A549 treated with Hydrocortisone at 1 μM for 4 hours (cell line): ENCODE measurements at places on chromosomes 4 and X. TPM values are rescaled to one million over a fixed set of nuclear protein-coding genes. Genes with fewer than 3 reads are reported as not detected.

Gene NAA15
- total RNA-seq, result 18.9 to 38.5 TPM (median 26.9 TPM) in 5 replicates

Gene SLC49A3
- 0.09 to 0.31 TPM (median 0.20 TPM) in 5 replicates for total RNA-seq

Gene USP17L5
- total RNA-seq, result not detected in 5 replicates

Gene TMEM131L
- 5.2 to 7.0 TPM (median 5.8 TPM) in 5 replicates for total RNA-seq

Gene INTU
- 1.1 to 1.4 TPM (median 1.3 TPM) in 5 replicates for total RNA-seq

Gene C4orf46
- 7.2 to 8.7 TPM (median 7.8 TPM) in 5 replicates for total RNA-seq

Gene GPR50
- total RNA-seq, result 0.13 to 0.32 TPM (median 0.24 TPM) in 5 replicates

Gene SLC39A8
- 8.7 to 11.4 TPM (median 9.7 TPM) in 5 replicates for total RNA-seq

Gene SORCS2
- total RNA-seq, result 3.0 to 5.8 TPM (median 4.4 TPM) in 5 replicates

Gene IBSP
- not detected in 5 replicates for total RNA-seq

Gene RBPJ
- 8.8 to 15.3 TPM (median 11.8 TPM) in 5 replicates for total RNA-seq
